Stimulated activated CD4-positive, alpha-beta T cell treated with anti-CD3 and anti-CD28 coated beads, TNF-alpha, amount 100 ng/mL, for 48 hours (primary cell): ENCODE measurements at places on chromosomes 3 and 15.

GRCh38 chr3:108757404-108757982 lies at the start of gene RETNLB:
TSS of gene RETNLB (minus strand) at chr3:108757410. CDS start at chr3:108757185, 225 bp downstream.
- DNase-seq = no peak

DNA sequence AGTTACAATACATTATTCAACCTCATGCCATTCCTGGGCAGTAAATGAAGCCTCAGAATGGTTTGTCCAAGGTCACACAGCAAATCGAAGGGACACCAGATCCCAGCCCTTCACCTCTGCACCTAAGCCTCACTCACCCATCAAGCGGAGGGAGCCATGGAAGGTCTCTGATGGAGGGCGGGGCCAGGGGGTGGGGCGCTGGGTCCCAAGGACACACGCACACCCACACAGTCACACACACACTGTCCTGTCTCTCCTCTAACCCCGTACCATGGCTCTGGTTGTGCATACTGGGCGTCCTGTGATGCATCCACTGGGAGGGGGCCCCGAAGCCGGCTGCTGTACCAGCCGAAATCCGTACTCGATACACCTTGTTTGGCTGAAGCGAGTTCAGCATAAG lies 15.3 kb upstream of the IGDCC3 start:
- no peak for DNase-seq

DNA sequence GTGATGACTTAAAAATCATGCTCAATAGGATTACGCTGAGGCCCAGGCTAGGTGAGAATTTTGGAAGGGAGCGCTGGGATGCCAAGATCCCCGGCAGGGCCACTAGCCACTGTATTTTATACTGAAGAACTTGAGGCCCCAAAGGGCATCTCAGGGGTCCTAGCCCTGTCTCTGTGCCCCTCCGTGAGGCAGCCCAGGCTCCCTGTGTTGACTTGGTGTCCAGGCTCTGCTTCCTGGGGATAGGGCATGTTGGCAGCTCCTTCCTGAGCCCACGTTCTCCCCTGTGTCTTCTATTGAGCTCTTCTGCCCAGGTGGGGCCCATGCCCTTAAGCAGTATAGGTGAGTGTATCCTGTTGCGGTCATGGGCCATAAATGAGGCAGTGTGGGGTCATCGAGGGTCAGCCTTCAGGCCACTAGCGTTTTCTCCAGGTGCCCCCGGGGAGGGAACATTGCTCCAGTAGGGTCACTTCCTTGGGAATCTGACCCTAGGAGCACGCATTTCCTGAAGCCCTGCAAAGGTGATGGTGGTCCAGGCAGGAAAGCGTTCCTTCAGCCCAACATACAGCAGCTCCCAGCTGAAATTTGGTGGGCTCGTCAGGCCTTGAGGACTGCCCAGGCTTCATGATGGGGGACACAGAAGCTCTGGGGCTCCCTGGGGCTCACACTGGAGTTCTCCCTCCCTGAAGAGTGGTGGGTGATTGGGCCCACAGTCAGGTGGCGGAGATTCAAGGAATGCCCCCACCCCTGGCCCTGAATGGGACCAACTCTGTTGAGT lies 189.4 kb downstream of the UBE3A start:
- DNase-seq = no peak

GRCh38 chr15:74242441-74243185 lies 6.5 kb downstream of the CCDC33 start:
- no peak for DNase-seq

DNA sequence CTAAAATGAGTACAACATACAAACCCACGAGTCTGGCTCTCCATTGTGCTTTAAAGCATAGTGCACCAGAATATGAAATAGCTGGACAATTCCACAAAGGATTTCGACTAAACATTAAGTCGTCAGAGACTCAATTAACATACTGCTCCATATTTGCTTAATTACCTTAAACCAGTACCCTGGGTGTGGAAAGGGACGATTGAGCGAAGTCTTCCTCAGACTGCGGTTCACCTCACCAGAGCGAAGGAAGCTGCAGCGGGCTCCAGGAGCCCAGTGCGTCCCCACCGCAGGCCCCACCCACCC lies 218 bp upstream of the TRPC1 start:
- DNase-seq = no peak

GRCh38 chr3:16309558-16309957 lies 44.5 kb downstream of the OXNAD1 start:
- no peak for DNase-seq

- no peak for DNase-seq
Measured at GRCh38 chr3:39216176-39216790, 23.9 kb upstream of the XIRP1 start.

GRCh38 chr15:39618063-39618823 lies 37.4 kb downstream of the THBS1 start:
- no peak for DNase-seq

DNA sequence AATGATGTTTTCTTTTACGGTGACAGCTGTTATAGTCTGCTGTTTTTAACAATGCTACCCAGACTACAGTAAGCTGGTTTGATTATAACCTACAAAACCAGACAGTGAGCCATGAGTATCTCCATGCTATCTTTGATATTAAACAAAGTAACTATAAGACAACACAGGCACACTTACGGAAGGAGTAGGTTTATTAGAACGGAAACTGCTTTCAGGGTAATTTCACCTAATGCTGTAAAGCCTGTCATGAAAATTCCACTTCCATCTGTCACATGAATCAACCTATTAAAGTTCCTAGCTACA lies 33.0 kb downstream of the VPS13C start:
- no peak for DNase-seq

DNA sequence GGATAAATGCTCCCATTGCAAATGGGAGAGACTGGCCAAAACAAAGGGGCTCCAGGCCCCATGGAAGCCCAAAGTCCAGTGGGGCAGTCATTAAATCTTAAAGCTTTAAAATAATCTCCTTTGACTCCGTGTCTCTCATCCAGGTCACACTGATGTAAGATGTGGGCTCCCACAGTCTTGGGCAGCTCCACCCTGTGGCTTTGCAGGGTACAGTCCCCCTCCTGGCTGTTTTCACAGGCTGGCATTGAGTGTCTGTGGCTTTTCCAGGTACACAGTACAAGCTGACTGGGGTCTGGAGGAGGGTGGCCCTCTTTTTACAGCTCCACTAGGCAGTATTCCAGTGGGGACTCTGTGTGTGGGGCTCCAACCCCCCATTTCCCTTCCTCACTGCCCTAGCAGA lies 45.9 kb downstream of the NIPA2 start:
- no peak for DNase-seq

- DNase-seq = no peak
Measured at GRCh38 chr3:52093756-52094545, 37.6 kb upstream of the DUSP7 start.

DNA sequence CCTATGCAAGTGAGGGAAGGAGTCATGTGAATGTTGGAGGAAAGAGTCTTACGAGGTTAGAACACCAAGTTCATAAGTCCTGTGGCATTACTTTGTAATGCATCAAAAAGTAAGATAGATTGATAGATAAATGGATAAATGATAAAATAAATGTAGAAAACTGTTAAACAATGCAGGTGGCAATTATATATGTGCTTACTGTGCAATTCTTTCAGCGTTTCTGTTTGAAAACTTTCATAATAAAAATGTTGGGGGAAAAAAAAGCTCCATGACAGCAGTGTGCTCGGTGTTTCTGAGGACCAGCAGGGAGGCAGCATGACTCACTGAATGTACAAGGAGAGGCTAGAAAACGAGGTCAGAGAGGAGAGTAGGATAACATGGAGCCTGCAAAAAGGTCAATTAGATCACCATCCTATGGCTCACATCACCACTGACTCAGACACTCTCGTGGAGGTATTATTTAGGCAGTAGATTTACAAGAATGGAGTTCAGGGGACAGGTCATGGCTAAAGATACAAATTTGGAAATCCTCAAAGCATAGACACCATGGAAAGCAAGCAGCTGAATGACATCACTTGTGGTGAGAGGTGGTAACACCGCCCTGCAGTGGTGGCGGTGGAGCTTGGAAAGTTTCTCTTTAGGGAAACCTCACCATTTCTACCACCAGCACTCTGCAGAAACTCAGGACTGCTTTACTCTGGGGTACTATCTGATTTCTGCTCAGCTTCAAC lies 219.8 kb downstream of the CTNNB1 start:
- peak; percentile 1 for DNase-seq

GRCh38 chr3:112860898-112861297 lies 14.2 kb upstream of the CD200R1L start:
- no peak for DNase-seq
